ENCODE measurements at places on chromosomes 13 and 19.
A peak's percentile ranks its signal among the peaks of the same experiment; 100 is the strongest.

GRCh38 chr13:100658363-100658762 lies 16.2 kb downstream of the TMTC4 start:
- DNase-seq = no peak

GRCh38 chr19:12924621-12925310 lies 5.7 kb upstream of the SYCE2 start:
- no peak for DNase-seq

DNA sequence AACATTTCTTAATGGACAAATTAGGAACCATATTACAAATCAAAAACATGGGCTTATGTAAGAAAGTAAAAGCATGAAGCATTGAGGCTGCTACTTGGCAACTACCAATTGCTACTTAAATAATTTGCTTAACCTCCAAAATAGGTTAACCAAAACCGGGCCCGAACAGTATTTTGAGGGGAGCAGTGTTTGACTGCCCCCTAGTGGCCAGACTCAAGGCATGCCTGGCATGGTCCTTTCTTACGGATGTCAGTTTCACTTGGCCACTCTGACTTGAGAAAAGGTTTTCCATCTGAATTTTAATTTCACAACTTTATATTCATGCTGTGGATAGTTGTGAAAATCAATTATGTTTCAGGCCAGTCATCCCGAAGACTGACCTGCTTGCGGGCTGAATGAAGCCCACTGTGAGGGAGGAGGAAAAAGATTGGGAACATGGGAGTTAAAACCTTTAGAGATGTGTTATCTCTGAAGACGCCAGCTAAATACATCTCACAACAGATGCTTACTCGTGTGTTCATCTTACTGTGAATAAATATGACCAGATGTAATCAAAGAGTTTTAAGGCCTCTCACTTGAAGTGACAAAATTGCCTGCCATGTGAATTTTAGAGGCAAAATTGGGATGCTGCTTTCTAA lies 2.9 kb downstream of the RXFP2 start:
- peak; percentile 23 for DNase-seq

DNA sequence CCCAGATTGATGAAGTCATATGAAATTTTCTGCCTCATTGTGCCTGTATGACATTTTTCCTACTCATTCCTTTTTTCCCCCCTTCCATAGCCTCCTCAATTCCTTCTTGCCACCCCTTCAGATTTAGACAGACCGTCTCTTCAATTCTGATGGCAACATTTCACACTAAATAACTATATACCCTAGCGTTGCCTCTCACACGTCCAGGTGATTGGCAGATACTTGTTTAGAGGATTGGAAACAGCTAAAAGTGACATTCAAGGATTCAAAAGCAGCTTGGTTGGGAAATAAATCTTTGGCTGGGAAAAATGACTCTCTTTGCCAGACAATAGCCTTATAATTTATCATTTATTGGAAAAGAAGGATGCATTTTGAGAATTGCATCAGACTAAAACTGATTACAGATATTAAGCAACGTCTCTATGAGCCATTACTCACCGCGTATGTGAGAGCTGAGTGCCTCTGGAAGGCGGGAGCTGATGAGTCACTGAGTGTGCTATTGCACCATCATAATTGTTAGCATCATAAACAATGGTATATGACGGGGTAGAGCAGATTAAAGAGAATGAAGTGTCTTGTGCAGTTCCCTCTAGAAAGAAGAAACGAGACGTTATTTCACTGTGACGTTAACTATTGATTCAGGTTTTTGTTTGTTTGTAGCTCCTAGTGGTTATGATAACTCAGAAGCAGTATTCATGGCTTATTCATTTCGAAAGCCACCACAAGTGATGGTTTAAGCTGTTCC lies 61.1 kb upstream of the FAM216B start:
- peak; percentile 54 for DNase-seq

- no peak for DNase-seq
Observed at GRCh38 chr13:31234729-31235128, 35.0 kb downstream of the B3GLCT start.

DNA sequence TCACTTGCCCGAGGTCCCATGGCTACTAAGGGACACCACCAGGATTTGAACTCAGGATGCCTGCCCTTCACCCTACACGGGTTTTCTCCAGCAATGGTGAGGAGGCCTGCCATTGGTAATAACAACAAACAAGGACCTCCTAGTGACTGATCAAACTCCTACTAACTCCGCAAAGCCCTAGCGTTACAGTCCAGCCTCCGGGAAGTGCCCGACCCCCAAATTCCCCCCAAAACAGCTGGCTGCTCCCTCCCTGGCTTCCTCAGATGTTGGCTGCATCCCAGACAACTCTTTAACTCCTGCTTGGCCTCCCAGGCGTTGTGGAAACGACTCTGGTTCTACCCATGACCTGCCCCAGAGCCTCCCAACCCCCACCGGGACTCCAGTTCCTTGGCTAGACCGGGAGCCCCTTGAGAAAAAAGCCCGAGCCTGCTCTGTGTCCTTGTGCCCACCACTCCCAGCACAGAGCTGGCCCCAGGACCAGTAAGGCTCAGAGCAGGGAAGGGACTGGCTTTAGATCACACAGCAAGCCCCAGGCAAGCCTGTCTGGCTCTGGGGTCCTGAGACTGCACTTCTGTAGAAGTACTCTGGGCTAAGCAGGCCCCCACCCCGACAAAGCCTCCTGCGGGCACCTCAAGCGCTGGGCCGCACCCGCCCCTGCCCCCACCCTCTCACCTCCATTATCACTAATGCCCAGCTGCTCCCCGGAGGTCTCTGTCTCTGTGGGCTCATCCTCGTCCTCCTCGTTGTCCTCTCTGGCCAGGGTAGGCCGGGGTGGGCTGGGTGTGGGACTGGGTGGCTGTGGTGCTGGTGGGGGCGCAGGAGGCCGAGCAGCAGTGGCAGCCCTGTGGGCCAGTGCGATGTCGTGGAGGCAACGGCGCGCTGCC lies 4.7 kb downstream of the AKT1S1 start:
- DNase-seq = no peak

GRCh38 chr19:14821937-14822336 lies 13.0 kb downstream of the OR7A5 start:
- DNase-seq = no peak

DNA sequence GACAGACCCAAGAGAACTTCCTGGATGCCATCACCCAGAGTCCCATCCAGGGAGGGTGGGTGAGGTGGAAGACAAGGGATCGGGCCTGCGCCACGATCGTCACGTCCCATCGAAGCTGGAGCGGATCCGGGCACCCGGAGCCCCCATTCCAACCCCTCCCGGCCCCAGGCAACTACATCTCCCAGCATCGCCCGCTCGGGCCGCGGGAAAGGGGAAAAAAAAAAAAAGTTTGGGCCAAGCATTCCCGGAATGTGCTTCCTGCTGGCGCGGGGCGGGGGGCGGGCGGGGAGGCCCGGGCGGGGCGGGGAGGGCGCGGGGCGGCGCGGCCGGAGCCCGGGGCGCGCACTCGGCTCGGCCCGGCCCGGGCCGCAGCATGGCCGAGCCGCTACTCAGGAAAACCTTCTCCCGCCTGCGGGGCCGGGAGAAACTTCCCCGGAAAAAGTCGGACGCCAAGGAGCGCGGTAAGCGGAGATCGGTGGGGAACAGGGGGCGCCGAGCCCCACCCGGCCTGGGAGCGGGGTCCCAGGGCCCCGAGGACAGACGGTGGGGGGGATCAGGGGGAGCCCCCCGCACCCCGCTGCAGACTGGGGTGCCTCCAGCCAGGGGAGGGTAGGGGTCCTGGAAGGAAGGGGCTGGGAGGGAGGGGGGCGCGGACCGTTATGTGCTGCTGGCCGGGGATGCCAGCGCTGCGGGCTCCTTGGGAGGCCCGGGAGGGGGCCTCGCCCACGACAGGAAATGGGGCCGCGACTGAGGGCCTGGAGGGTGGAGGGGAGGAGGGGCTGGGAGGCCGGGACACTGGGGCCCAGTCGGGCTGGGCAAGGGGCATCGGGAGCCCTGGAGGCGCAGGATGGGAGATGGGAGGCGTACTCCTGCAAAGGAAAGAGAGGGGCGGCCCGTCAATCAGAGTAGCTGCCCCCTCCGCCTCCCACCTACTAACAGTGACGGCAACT lies at the start of gene SYDE1:
Gene SYDE1, plus strand, starts transcription at position 341 of the 950 bp plus-strand sequence. Its CDS starts 33 bp downstream, at position 374.
- DNase-seq = peak; percentile 86

- no peak for DNase-seq
Observed at GRCh38 chr19:17775991-17776803, 18.7 kb upstream of the B3GNT3 start.

DNA sequence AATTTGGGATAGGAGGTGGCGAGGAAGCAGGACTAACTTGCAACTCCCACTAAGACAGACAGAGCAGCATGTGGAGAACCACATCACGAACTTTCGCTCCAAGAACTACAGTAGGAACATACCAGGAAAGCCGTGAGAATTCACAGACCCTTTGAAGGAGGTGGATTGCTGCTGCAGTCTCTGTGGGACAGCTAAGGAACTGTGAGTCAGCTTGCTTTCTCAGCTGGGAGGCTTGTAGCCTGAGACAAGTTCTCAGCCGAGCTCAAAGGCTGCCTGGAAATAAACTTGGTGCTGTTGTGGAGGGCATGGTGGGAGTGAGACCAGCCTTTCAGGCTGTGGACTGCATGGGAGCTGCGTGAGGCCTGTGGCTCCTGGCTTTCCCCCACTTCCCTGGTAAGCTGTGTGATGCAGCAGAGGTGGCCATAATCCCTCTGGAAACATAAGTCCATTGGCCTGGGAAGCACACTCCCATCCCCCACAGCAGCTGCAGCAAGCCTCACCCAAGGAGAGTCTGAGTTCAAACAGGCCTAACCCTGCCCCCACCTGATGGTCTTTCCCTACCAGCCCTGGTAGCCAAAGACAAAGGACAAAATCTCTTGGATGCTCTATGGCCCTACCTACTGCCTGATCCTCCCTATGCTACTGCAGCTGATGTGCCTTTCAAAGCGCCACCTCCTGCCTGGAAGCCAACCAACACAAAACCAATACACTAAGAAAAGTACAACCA lies 441.1 kb upstream of the HTR2A start:
- DNase-seq = no peak

GRCh38 chr19:28482221-28482620 lies 730.7 kb downstream of the UQCRFS1 start:
- DNase-seq = no peak

GRCh38 chr13:97257800-97258799 lies 36.0 kb downstream of the MBNL2 start:
- DNase-seq = peak; percentile 46

DNA sequence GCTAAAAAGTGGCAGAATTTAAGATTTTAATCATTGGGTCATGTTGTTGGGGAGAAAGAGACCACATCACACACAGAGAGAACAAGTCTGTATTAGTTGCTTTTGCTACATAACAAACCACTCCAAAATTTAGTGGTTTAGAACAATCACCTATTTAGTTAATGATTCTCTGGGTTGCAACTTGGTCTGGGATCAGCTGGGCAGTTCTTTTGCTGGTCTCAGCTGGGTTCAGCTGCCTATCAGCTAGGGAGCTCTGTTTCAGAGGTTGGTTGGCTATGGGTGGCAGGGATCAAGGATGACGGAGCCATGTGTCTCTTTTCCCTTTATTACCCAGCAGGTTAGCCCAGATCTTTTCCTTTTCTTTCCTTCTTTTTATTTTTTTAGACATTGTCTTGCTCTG lies 8.9 kb downstream of the PINLYP start:
- DNase-seq = no peak

- no peak for DNase-seq
Observed at GRCh38 chr19:19261350-19262189, 11.5 kb downstream of the TM6SF2 start.

- peak; percentile 77 for DNase-seq
Observed at GRCh38 chr19:10699650-10700335, 1.4 kb upstream of the QTRT1 start.

DNA sequence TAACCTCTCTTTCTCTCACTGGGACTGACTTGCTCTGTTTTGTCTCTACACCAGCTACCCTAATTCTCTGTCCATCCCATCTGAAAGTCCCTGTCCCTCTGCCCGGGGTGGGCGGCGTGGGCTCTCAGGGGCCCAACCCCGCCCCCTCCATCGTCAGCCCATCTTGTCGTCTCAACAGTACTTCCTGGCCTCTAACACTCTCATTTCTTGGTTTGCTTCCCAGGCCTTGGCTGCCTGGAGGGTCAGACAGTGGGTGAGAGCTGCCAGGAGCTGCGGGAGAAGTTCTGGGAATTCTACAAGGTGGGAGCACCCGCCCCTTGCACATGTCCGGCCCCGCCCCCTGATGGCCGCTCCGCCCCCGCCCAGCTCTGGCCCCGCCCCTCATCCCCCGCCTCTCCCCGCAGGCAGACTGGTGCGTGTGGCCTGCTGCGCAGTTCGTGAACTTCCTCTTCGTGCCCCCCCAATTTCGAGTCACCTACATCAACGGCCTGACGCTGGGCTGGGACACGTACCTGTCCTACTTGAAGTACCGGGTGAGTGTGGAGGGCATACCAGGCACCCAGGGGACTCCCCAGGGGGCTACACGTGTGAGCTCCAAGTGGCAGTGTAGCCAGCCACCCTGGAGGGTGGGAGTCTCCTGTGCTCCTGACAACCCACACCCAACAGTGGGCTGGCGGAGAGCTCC lies 1.7 kb downstream of the MPV17L2 start:
- no peak for DNase-seq

DNA sequence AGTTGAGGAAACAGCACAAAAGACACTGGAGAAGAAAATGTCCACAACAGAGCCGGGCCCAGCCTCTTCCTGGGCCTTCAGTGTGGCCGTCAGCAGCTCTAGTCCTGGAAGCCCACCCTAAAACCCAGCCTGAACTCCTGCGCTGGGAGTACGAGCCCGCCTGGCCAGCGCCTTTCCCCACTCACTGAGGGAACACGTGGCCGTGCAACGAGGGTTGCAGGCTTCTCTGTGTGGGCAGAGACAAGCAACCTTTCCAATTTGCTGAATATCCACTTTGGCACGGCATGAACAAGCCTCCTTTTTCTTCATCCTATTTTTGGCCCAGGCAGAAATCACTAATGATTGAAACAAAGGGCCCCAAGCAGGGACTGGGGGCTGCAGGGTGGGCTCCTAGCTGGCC lies 89.2 kb downstream of the CRYL1 start:
- DNase-seq = no peak

- no peak for DNase-seq
Observed at GRCh38 chr13:74316547-74316946, 182.3 kb upstream of the KLF12 start.

DNA sequence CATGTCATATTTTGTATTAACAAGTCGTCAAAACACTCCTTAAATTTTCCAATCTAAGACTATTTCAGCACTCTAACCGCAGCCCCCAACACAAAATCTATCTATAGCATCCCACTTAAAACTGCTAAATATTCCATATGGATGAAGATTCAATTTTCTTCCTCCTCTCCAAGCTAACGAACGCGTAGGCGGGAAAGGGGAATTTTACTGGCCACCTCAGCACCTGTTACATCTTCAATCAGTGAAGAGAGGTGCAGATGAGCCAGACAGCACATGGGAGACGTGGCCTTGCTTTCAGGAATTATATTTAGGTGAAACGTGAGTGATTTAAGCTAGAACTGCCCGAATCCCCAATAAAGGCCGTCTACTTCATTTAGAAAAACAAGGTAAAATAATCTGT lies 1.1 kb downstream of the RBM26 start:
- DNase-seq = no peak

DNA sequence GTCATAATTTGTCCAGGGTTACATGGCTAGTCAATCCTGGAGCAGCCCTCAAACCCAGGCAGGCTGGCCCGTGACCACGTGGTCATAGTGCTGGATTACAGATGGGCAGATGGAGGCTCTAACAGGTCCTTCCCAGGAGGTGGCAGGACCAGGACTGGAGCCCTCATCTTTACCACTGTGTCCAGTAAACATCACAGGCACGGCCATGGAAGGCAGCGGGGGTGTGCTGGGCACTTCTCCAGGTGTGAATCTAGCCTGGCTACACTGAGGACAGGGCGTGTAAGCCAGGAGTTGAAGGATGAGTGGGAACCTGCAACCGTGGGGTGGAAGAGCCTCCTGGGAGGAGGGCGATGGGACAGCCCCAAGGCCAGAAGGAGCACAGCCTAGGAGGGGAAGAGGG lies 6.1 kb downstream of the CIC start:
- no peak for DNase-seq

GRCh38 chr13:42929886-42930535 lies 62.0 kb downstream of the EPSTI1 start:
- DNase-seq = no peak
